ENCODE measurements at places on chromosomes 11 and 22.

- H3K27me3 ChIP-seq = no peaks in the 10 kb centered on the region
- H3K27ac ChIP-seq = no peak overlapping the region
- no peaks in the 10 kb centered on the region for H3K4me1 ChIP-seq
- peaks cover 57% of the 10 kb centered on the region for H3K36me3 ChIP-seq
Measured at GRCh38 chr11:57699813-57700212, 12.2 kb downstream of the MED19 start.

GRCh38 chr11:113555071-113555619 is 79.9 kb upstream of the DRD2 start:
- peaks cover 39% of the 10 kb centered on the region for H3K4me1 ChIP-seq
- H3K4me3 ChIP-seq = no peak overlapping the region
- no peak for DNase-seq

DNA sequence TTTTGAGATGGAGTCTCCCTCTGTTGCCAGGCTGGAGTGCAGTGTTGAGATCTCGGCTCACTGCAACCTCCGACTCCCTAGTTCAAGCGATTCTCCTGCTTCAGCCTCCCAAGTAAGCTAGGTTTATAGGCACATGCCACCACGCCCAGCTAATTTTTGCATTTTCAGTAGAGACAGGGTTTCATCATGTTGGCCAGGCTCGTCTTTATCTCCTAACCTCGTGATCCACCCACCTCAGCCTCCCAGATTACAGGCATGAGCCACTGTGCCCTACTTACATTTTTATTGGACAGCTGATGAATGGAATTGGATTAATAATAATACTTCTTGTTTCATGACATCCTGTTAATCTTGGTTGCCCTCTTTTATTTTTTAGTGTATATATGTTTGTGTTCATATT is 3.0 kb upstream of the MRGPRD start:
- DNase-seq = peak; percentile 46
- H3K27me3 ChIP-seq = peaks cover 65% of the 10 kb centered on the region
- H3K27ac ChIP-seq = no peak overlapping the region
- peaks cover 7% of the 10 kb centered on the region for H3K36me3 ChIP-seq
- no peak overlapping the region for H3K4me3 ChIP-seq
- peaks cover 4% of the 10 kb centered on the region for H3K4me1 ChIP-seq

- H3K36me3 ChIP-seq = no peaks in the 10 kb centered on the region
- no peak for DNase-seq
- no peaks in the 10 kb centered on the region for H3K4me1 ChIP-seq
- no peak overlapping the region for H3K27ac ChIP-seq
- H3K27me3 ChIP-seq = peaks cover 65% of the 10 kb centered on the region
- H3K4me3 ChIP-seq = no peak overlapping the region
Measured at GRCh38 chr22:39114112-39114511, 17.1 kb downstream of the APOBEC3H start.

- no peaks in the 10 kb centered on the region for H3K27me3 ChIP-seq
- no peak overlapping the region for H3K27ac ChIP-seq
- H3K4me1 ChIP-seq = no peaks in the 10 kb centered on the region
- H3K36me3 ChIP-seq = no peaks in the 10 kb centered on the region
- no peak for DNase-seq
Measured at GRCh38 chr11:108967571-108967970, 302.7 kb downstream of the DDX10 start.

DNA sequence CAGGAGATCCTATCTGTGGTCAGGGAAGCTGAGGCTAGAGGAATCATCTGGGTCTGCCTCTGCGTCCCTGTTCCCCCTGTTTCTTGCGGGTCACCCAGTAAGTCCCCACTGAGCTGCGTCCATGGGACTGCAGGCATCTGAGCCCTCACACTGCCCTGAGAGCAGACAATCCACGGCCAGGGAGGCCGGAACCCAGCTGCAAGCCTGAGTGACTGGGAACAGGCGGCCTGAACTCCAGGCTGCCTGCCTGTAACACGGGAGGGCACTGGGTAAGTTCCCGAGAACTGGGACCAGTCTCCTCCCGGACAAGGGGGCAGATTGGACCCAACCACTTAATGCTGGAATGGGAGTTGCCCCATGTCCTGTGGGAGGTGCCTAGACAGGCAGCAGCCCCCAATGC is 727.4 kb downstream of the BRD1 start:
- peaks cover 10% of the 10 kb centered on the region for H3K4me1 ChIP-seq
- H3K36me3 ChIP-seq = no peaks in the 10 kb centered on the region
- no peak overlapping the region for H3K27ac ChIP-seq
- no peak overlapping the region for H3K4me3 ChIP-seq

GRCh38 chr22:40624770-40625169 is 11.7 kb downstream of the MRTFA start:
- no peaks in the 10 kb centered on the region for H3K27me3 ChIP-seq
- H3K27ac ChIP-seq = no peak overlapping the region
- no peak overlapping the region for H3K4me3 ChIP-seq
